Activated T-cell treated with anti-CD3 and anti-CD28 coated beads for 24 hours (primary cell): ENCODE measurements at places on chromosomes 3 and 15.

DNA sequence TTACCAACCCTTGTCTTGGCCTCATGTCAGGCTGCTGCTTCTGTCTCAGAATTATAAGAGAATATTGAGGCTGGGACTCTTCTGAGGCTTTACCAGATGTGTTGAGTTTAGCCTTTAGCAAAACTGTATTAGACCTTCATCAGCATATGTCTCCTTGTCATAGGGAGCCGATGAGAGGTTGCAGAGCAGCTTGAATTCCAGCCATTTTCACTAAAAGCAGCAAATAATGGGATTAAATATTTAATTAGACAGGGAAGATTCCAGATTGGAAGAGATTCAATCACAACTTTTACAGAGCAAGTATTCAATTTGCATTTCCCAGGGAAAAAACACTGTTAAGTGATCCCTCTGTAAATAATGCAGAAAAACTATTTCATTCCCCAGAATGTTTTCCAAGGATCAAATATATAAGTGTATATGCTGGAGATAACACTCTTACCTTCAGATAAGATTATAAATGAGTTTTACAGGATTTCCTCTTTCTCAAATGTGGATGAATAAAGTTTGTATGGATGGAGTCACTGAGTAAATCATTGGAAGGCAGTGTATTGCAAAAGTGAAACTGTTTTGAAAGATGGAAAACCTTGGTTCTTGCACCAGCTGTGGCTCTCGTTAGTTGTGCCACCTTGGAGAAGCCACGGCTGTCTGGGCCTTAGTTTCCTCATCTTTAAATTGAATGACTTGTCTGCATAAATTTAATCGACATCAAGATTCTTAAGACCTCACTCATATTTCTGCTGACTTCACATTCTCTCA is 466.4 kb upstream of the SGO1 start:
- no peak for DNase-seq

DNA sequence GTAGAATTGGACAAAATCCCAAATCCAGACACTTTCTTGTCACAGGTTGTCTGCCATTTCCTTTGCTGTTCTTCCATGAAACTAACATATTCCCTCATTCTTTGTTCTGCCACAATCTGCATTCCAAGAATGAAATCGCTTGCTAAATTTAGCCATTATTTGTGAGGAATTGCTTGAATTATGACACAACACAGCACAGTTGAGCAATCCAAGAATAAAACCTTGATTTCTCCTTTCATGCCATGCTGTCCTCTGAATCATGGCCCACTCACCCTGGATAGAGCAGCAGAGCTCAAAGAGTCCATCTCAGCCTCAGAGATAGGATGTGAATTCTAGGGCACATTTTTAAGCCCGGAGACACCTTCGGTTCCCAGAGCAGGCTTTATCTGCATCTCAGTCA is 35.2 kb upstream of the GREM1 start:
- DNase-seq: no peak

DNA sequence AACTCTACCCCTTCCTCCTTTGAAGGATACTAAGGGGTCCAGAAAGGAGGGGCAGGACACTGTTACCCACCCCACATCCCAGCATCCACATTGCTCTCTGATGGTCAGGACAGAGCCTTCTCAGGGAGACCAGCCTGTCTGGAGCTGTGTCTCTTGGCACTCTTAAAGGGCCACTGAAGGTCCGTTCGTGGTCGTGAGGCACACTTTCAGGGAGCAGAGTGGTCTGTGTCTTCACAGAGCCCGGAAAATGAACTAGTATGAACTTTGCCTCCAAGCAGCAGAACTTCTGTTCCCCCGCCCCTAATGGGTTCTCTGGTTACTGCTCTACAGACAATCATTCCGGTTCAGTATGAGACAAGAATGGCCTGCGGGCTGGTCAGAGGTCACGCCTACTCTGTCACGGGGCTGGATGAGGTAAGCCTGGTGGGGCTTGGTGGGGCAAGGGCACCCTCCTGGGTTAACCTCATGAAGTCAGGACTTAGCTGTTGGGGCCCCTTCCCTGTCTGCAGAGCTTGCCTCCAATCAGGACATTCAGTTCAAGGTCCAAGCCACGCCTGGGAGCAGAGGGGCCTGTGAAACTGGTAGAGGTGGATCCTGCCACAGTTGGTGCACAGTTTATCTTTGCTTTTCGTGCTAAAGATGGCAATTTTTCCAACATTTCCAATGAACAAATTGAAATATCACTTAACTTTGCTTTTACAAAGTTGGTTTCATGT is 33.2 kb downstream of the CAPN3 start:
- no peak for DNase-seq

DNA sequence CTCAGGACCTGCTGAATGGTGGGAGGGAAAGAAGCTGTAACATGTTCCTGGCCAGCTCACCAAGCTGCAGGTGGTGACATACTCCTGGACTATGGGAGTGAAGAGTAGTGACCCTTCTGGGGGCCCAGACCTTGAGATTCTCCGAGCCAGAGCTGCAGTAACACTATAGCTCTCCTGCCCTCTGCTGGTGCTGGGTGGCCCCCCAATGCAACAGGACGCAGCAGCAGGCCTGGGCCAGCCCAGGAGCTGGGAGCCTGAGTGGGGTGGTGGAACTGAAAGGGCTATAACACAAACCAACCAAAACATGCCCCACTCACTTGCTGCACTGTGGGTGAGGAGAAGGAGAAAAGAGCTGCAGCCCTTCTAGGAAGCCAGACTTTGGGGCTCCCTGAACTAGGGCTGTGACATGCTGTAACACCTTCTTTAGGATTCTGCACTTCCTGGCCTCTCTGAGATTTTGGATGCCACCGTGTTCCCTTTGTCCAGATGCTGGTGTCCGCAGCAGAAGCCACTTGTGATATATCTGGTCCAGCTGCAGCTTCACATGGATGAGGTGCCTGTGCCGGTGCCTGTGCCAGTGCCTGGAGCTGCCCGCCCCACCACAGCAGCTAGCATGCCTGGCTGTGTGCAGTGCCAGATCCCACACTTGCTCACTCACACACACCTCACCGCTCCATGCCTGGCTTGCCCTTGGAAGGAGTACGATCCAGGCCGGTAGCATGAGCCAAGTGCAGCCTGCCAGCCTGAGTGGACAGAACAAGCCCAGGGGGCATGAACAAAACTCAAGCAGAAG is 636.8 kb upstream of the KCNMB2 start:
- no peak for DNase-seq

- DNase-seq: no peak
Measured at GRCh38 chr3:192496905-192497587, 230.3 kb downstream of the FGF12 start.

DNA sequence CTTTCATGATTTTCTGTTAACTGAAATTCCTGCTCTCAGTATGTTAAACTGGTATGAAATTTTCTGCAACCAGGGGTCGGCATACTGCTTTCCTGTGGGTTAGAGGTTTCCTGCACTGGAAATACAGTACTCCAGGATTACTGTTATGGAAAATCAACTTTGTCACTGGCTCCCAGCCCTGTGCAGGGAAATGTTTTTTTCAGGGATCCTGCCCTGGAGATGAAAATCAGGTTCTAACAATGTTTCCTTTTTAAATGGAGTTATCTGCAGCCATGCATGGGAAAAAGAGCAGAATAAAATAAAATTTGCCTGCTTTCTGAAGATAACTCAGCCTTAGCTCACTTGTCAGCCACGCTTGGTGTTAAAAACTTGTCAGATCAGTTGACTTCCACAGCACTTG is 220.4 kb downstream of the IL5RA start:
- DNase-seq: no peak

DNA sequence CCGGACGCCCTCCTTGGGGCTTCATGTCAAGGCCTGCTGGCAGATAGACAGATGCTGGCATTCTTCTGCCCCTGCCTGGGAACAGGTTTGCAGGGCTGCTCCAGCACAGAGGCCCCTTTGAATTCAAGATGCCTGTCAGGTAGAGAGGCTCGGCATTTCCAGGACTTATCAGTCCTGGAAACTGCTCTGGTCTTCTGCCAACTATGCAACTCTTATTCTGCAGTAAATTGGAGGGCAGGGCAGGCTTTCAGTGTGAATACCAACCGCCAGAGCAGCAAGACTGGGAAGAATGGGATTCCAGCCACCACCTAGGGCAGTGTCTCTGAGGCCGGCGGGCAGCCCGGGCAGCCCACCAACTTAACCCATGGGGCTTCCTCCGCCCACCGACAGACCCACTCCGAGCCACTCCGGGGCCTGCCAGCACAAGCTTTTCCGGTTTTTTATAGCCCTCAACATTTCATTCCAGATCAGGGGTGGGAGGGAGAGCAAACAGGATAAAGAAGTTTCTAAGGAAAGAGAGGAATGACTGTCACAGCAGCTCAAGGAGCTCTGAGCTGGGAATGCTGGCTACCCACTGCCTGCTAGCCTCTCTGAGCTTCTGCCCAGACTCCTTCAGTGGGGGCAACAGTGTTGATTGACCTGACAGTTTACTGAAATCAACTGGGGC is 140.9 kb downstream of the NTRK3 start:
- DNase-seq: no peak

- DNase-seq: no peak
Measured at GRCh38 chr3:49025005-49025792, 3.3 kb downstream of the NDUFAF3 start.

DNA sequence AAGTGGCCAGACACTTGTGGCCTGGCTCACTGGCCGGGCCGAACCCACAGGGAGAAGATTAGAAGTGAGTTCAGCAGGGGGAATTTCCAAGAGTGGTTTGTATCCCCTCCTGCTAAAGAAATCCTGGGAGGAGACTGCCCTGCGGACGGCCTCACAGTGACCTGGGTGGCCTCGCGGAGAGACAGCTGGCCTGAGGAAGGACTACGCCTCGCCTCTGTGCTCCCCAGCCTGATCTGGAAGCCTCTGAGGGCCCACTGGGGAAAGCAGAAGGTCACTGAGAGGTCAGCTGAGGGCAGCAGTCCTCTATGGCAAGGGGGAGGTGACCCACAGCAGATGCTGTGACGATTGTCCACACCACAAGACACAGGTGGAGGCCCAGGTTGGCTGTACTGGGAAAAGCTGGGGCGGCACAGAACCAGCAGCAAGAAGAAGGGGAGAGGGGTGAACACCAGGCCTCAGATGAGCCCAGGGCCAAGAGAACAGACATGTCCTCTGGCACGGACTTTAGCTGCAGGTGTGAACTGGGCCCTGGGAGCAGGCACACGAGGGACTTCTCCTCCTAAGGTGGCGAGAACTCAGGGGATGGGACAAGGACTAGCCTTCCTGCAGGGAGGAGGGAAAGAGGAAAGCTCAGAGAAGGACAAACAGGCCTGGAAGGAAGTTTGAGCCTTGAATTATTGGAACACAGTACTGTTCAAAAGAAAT is 37.2 kb upstream of the DLG1 start:
- DNase-seq: no peak

- DNase-seq: no peak
Measured at GRCh38 chr3:146052791-146053310, 108.1 kb downstream of the PLOD2 start.

DNA sequence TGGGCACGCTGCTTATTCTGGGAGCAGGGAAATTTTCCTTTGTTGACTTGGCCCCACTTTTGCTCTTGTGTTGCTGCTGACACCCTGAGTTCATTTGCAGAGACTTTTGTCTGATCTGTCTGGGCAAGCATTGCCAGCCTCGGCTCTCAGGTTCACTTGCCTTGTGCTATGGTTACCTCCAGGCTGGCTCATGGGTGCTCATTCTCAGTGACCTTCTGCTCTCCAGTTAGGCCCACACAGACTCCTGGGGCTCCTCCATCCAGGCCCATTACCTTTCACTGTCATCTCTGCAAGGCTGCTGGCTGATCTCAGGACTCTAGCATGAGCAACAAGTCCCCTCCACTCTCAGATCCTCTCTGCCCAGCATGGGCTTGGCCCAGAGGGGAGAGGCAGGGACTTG is 108.3 kb downstream of the IL20RB start:
- DNase-seq: no peak

GRCh38 chr3:14410503-14411165 is 8.2 kb downstream of the SLC6A6 start:
- no peak for DNase-seq

DNA sequence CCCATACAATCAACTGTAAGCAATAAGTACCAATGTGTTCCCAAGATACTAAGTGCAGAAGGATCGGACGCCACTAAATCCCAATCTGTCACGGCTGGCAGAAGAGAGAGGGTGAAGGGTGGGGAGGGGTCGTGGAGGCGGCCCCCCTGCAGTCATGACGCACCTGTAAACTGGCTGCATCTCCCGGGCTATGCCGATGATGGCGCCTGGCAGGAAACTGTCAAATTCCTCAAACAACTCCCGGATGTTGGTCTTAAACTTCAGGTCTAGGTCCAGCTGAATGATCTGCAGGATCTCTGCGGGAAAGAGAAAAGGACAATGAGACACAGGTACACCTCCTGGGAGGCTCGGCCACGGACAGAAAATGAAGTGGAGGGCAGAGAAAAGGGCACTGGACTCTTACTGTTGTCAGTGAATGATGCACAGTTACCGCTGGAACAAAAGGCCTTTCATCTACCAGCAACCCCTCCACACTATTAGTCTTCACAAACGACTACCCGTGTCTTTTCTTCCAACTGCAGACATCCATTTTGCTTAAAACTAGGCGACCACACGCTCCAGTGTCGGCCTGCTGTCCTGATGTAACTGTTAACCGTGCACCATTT is 114.6 kb downstream of the XXYLT1 start:
- DNase-seq: no peak

GRCh38 chr3:169356284-169356955 is 307.1 kb downstream of the MECOM start:
- no peak for DNase-seq

GRCh38 chr15:51907136-51907862 is 64.3 kb downstream of the LEO1 start:
- DNase-seq: no peak

GRCh38 chr15:37083610-37084009 is 16.7 kb downstream of the MEIS2 start:
- no peak for DNase-seq

- DNase-seq: no peak
Measured at GRCh38 chr15:67807141-67807540, 18.2 kb upstream of the SKOR1 start.

DNA sequence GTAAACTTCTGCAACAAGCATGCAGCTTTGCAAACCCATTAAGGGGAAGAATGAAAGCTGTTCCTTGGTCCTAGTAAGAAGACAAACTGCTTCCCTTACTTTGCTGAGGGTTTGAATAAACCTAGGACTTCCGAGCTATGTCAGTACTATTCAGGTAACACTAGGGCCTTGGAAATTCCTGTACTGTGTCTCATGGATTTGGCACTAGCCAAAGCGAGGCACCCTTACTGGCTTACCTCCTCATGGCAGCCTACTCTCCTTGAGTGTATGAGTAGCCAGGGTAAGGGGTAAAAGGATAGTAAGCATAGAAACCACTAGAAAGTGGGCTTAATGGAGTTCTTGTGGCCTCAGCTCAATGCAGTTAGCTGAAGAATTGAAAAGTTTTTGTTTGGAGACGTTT is 224.2 kb downstream of the P3H2 start:
- DNase-seq: no peak

- DNase-seq: no peak
Measured at GRCh38 chr3:13322324-13322723, 97.8 kb downstream of the NUP210 start.

DNA sequence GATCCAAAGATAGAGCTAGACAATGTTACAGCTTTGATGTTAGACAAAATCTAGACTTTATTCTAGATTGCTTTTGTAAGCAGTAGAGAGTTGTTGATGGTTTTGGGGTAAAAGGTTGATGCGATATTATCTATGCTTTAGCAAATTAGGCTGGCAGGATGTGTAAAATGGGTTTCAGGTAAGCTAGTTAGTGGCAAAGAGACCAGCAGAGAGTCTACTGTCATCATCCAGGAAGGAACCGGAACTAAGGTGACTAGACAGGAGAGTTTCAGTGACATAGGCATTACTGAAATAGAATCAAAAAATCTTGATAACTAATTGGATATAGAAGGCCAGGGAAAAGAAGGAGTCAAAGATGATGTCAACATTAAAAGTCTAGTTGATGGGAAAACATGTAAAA is 11.1 kb downstream of the OR5K2 start:
- no peak for DNase-seq
